Foreskin fibroblast (primary cell): ENCODE measurements at places on chromosomes 13 and 19.

DNA sequence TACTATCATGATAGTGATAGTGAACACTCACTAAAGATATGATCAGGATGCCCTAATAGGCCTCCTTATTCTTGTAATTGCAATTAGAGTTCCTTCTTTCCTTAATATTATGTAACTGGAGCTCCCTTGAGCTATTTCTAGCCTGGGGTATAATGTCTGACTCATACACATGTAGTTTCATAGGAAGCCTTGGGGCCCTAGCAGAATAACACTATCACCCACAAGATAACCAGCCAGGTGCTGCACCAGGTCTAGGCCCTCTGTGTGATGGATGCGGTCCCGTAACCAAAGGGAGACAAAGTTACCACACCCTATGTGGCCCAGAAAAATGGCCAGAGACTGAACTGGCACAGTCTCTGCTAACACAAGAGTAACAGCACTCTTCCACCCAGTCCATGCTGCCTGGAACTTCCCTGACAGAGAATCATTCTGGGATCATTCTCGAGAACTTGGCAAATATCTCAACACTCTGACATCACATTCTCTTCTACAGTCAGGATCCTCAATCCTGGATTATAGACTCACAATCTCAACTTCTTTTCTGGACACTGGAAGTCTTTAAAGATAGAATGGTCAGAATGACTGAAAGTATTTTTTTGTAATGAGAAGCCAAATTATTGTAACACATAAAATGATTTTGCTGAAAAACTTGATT is 32.6 kb upstream of the IGFL4 start:
- DNase-seq: peak; percentile 58

GRCh38 chr13:36979361-36980050 is 19.6 kb downstream of the ALG5 start:
- peak; percentile 36 for DNase-seq

- peak; percentile 13 for DNase-seq
These were observed 6.3 kb downstream of the IL17D start for GRCh38 chr13:20709782-20710181.

GRCh38 chr13:110283736-110284517 is 23.0 kb downstream of the COL4A1 start:
- DNase-seq: peak; percentile 60

DNA sequence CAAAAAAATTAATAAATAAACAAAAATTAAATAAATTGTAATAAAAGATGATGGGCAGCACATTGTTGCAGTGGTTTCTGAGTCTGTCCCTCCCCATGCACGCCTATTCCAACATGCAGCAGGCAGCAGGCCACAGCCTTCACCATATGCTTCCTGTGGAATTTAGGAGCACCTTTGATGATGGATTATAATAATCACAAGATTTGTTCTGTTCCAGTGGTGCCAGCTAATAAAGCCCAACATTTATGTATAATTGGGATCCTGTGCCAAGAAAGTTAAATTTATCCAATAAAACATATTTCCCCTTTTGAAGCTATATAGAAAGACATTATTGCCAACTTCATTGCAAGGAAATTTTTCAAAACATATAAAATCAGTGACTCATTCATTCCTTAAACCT is 328.6 kb downstream of the FGF14 start:
- DNase-seq: no peak

GRCh38 chr13:109737606-109738005 is 48.8 kb downstream of the IRS2 start:
- DNase-seq: peak; percentile 79

GRCh38 chr13:22357132-22357531 is 686.3 kb downstream of the FGF9 start:
- no peak for DNase-seq
